Natural killer cell treated with Interleukin-12 subunit alpha and Interleukin-12 subunit beta and Interleukin-15 and Interleukin-18, amount 100 ng/mL, for 72 hours (primary cell): ENCODE measurements at places on chromosomes 7 and 10. TPM values are rescaled to one million over a fixed set of nuclear protein-coding genes. Genes with fewer than 3 reads are reported as not detected.

- DNase-seq, result no peak
Observed at GRCh38 chr7:22586101-22586785, 86.3 kb upstream of the STEAP1B start.

DNA sequence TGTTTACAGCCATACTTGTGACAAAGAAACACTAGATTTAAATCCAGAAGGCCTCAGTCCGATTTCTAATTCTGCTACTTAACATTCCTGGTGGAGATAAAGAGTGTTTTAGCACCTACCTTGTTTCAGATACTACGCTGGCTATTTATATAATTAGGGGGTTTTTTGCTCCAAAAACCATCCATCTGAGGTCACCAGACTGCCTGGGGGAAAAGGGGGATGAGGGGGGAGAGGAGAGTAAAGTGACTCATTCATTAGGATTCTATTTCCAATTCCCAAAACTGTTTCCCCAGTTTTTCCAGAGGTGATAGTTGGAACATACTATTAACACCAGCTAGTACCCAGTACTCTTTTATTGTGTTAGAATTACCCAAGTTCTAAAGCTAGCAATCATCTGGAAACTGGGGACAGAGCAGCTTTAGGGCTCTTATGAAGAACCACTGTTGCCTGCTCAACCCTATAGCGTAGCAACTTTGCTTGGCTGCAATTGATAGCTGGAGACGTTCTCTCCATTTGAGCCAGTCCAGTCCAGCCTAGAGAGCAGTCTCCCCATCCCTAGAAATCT is 6.6 kb downstream of the GCC1 start:
- no peak for DNase-seq

DNA sequence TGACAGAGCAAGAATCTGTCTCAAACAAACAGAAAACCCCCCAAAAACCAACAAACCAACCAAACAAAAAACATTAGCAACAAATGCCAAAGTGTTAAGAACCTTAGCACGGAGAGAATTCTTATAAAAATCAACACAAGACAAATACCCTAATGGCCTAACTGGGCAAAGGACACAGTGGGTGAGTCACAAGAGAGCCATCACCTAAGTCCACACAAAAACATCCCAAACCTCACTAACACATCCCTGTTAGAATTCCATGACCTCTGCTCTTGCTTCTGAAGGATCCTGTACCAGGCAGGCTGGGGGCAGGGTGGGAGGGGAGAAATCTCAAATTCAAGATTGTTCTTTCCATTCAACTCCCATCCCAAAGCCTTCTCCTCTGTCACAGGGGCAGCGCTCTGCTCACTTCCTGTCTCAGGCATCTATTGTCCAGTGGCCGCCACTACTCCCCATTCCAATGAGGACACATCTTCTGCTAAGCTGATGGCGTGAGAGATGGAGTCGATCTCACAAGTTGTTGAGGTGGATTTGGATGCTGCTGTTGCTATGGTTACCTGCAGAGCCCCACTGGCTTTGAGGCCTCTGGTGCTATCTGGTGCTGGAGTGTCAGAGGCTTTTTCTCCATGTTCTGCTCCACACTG is 9.2 kb downstream of the IL15RA start:
- DNase-seq, result no peak

Gene LRRC17
- total RNA-seq, result 0.81 TPM

DNA sequence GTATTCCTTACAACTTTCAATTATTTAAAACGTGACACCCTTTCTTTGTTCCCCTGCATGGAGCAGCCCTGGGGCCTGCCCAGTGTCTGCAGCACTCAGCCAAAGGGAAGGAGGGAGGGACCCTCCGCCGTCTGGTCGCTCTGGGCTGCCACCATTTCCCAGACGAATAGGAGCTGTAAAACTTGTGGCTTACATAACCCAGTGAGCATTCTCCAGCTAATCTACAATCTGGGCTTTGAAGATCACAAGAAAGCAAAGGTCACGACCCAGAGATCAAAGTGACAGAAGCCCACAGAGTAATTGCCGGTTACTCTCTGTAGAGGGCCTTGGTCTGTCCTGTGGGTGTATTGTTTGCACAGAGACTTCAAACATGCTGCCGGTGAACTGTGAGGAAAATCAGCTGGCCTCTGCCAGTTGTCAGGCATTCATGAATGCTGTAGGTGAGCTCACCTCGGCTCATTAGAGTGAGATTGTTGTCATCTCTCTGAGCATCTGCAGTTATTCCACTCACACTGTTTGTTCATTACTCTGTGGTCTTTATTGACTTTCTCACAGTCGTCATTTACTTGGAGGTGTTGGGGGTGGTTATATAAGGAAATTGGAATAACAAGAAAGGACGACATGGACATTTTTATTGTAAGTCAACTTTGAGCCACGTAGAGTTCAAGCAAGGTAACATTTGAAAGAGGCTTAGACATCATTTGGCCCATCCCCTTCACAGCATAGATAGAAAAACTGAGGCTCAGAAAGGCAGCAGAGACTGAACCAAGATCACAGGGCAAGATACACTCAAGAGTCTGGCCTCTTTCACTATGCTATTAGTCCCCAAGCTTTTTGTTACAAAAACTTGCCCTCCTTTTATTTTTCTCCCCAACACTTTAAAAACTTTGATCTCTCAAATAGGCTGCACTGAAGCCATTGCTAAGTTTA is 619.8 kb downstream of the LRMDA start:
- no peak for DNase-seq

DNA sequence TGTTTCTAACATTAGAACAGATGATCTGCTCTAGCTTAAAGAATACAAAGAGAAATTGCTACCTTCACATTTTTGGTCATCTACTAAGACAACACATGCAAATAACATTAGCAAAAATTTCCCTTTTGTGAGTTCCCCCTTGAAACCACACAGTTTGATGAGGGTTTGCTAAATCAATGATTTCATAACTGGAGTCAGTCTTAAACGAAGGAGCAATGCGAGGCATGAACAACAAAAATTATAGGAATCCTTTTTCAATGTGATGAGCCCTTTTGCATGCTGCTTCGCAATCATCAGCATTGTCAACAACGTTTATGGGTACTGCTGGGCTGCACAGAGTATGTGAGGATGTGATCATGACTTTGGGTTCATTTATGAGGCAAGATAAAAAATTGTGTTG is 286.4 kb downstream of the C7orf25 start:
- no peak for DNase-seq

Gene SPDYE18
- not detected for total RNA-seq

Gene CTAGE15
- total RNA-seq, result 0.28 TPM

Gene ERV3-1
- 12.4 TPM for total RNA-seq

DNA sequence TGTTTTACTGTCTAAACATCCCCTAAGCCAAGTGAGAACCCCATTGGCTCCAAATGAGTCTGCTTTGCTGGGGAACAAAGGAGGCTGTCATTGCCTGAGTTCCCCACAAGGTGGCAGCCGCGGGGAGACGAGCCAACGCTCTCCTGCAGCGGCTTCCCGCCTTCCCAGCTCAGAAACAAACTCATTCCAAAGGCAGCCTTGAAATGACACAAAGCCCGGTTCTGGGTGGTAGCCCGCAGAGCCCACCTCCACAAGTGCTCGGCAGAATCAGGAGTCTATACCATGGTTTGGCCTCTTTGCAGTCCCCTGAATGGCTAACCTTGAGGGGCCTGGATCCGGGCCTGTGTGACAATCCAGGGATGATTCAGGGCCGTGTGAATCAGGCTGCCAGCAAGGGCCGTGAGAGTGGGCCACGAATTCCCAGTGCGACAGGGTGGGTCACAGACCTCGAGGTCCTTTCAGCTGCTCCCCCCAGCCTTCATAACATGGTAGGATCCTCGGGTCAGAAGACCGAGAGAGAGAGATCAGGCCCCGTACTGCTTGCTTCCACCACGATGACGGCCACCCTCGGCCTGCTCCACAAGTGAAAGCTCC is 79.7 kb downstream of the DLG5 start:
- peak; percentile 80 for DNase-seq

Gene WNT8B
- not detected for total RNA-seq

GRCh38 chr10:127851661-127852194 is 41.0 kb downstream of the CLRN3 start:
- DNase-seq, result no peak

DNA sequence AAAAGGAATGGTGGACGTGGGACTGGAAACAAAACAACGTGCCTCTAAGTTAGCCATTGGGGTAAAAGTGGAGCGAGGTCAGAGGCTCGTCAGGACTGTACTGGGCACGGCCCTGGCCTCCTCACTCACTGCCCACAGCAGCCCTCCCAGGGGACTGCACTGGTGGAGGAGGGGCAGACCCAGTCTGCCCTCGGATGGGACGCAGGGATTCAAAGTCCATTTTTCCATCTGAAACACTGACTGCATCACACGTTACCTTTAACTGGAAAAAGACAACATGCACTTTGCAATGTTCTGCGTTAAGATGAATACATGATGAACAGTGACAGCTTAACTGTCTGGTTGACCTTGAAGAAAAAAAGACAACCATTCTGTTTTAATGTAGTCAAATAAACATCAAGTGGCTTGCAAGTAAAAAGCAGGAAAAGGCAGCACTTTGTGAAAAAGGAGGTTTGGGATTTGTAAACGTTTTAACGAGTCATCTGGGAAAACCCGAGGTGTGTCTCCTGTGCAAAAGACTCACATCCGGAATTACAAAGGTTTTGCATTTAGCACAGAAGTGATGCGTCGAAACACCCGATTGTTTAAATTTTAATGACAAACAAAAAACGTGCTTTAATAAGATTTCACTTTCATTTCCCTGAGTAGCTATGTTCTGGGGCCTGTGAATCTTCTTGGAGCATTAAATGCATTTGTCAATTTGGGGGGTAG is 18.8 kb downstream of the KLF6 start:
- DNase-seq, result no peak
